ENCODE measurements at places on chromosomes 5 and 9.
A peak's percentile ranks its signal among the peaks of the same experiment; 100 is the strongest.

GRCh38 chr9:122930541-122931225 is 629 bp downstream of the ZBTB26 start:
- no peak for DNase-seq

DNA sequence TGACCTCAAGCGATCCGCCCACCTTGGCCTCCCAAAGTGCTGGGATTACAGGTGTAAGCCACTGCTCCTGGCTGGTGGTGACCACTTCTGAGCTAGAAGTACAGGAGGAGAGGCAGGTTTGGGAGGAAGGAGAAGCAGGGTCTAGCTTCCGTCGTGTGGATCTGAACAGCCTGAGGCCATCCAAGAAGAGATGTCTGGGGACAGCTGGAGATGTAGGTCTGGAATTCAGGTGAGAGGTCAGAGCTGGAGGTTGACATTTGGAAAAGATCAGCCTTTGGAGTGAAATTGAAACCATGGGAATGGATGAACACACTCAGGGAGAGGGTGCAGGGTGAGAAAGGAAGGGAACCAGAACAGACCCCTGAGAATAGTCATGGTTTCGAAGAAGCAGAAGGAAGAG is 33.2 kb upstream of the GGTA1 start:
- no peak for DNase-seq

DNA sequence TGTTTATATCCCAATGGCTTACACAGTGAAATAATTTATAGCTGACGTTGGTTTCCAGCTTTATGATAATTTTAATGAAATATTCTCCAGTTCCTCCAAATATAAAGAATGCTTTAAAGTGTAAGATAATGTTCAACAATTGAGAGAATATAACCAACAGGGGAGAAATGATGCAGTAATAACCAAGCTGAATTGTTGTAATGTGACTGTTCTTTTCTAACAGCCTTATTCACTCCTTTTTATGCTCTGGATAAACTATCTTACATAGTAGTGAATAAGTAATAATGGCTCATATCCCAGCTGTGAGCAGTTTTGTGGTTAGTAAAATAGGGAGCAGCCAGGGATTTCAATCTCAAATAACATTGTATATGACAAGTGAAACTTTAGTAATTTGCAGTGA is 2348.7 kb upstream of the ACO1 start:
- DNase-seq = no peak

DNA sequence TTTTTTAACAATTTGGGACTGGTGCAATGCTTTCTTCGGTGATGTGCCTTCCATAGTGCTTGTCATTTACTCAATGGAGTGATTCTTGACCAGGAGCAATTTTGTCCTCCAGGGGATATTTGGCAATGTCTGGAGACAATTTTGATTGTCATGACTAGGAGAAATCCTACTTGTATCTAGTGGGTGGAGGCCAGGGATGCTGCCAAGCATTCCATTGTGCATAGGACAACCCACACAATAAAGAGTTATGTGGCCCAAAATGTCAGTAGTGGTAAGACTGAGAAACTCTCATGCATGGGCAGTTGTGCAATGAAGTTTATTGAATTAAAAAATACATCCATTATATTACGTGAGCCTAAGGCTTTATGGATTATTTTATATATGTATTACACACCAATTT is 70.5 kb downstream of the FOCAD start:
- no peak for DNase-seq

- no peak for DNase-seq
Measured at GRCh38 chr9:16152276-16153101, 599.6 kb downstream of the CCDC171 start.

DNA sequence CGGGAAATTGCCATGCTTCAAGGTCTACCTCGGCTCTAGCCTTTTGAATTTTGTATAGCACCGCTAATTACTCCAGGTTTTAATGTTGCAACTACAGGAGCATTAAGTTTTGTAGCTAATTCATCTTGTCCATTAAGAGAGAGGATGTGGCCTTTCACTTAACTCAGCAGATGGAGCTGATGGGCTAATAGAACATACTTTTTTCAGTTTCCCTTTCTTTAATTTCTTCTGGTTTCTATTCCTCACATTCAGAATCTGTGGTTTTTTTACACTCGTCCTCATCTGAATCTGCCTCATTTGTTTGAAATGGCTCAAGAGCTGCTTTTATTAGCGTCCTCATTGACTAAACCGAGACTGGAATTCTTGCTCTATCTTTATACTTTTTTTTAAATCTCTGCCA is 2085.7 kb upstream of the C9orf72 start:
- no peak for DNase-seq

GRCh38 chr5:2257326-2258244 is 374.9 kb upstream of the IRX4 start:
- no peak for DNase-seq

- DNase-seq = no peak
Measured at GRCh38 chr5:42518595-42519221, 95.5 kb downstream of the GHR start.

DNA sequence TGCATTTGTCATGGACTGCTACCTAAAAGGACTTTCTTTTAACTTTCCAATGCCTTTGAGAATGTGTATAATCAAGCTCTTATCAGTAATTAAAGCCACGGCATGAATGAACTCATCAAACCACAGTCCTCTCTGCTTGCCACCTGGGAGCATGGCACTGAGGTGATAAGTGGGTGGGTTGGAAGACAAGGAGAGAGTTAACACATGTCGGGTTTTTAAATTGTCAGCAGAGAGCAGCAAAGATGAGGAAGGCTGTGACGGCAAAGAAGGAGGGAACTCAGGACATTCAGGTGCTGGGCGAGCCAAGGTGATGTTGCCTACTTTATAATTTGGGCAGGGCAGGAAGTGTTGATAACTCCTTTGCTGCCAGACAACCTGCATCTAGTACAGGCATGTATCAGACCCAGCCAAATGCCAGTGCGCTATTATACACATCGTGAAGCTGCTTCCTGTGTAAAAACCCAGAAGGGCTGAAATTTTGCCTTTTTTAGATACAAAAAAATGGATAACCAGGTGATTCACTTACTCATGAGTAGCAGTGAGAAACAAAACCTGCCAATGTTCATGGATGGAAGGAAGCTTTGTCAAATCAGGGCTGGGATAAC is 269.1 kb downstream of the KIF4B start:
- no peak for DNase-seq

DNA sequence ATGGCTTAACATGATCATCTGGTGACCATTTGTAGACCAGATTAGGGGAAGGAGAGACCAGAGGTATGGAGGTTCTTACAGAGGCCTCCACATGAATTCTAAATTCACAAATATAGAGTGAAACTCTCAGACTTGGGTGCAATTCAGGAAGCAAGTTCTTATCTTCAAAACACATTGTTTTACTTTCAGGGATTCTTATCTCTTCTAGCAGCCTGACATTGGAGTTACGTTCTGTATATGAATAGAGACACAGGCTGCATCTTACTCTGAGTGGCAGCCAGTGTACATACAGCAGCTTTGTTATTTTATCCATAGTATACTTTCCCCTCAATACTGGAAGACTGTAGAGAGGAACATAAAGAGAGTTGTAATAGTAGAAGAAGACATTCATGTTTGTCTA is 1331.7 kb upstream of the WWC1 start:
- DNase-seq = no peak

DNA sequence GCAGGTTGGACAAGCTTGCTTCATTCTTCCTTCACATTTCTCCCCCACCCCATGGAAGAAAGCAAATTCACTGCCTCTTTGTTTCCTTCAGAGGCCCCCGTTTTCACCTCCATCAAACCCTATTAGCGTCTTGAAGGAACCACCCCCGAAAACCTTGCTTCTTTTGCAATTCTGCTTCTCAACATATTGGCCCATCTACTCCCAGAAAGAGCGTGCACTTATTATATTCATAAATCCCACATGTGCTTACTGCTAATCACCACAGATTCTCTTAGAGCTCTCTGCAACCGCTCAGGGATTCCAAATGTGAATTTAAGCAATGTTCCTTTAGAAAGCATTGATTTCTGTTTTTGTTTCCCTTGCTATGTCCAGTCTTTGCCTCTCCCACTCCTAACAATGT is 1.1 kb downstream of the F2RL2 start:
- no peak for DNase-seq

GRCh38 chr9:109473329-109473728 is 24.8 kb downstream of the PTPN3 start:
- no peak for DNase-seq

- no peak for DNase-seq
Measured at GRCh38 chr5:54754420-54754819, 231.0 kb downstream of the ESM1 start.

- DNase-seq = no peak
Measured at GRCh38 chr5:37495210-37495609, 116.1 kb downstream of the WDR70 start.

DNA sequence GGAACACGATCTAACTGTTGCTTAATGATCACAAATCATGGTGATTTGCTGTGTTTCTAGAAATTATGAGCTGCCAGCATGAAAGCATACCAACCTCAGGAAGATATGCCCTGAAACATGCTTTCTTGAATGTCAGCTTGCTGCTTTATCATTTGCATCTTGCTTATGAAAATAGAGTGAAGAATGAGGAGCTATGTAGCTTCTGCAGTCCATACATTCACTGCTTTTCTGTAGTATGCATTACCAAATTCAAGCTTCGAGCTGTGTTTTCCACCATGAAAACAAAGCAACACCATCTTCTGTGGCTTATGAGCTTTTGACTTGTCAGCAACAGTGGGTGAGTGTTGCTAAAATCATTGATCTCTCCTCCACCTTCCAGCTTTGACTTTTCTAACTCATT is 16.5 kb downstream of the F2RL2 start:
- DNase-seq = no peak

DNA sequence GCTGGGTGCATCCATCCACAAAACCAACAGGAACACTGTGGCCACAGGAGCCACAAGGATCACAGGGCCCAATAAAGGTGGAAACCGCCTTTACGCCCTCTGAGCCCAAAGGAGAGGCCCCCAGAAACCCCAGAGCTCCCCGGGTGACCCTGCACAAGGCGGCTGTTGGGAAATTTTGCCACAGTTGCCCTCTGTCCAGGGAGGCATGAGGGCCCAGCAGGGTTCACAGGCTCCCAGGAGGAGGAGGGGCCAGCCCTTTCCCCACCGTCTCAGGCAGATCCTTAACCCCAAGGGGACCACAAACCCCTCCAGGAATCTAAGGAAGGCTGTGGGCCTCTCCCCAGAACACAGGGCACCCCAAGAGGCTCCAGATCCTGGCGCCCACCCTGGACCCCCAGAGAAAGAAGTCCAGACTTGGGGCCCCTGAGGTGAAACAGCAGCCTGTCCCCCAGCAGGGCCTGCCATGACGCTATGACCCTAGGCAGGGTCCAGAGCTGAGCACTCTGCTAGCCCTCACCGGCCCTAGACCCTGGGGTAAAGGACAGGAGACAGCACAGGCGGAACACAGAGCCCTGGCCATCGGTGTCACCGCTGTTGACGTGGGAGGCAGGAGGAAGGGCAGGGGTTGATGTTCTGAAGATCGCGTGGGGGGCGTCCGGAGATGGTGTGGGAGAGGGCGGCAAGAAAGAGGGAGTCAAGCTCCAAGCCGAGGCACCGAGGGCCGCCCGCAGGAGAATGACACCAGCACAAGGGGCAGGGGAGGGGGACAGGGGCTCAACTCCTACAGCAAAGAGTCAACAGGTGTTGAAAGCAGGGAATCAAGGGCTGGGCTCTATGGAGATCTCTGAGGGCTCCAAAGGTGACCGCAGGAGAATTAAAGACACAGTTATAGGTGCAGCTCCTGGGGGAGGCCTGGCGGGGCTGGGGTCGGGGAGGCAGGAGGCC is 97.5 kb downstream of the VAV2 start:
- DNase-seq = no peak

GRCh38 chr9:89743573-89744254 is 138.9 kb downstream of the GADD45G start:
- peak; percentile 10 for DNase-seq

GRCh38 chr5:3301306-3301705 is 294.3 kb upstream of the IRX1 start:
- no peak for DNase-seq

GRCh38 chr5:174118823-174119467 is 73.4 kb downstream of the NSG2 start:
- DNase-seq = no peak

- DNase-seq = no peak
Measured at GRCh38 chr9:132878695-132879456, at the start of gene SPACA9. Gene SPACA9 (plus strand): TSS chr9:132878898. CDS start chr9:132883948, 5,050 bp downstream.

- DNase-seq = no peak
Measured at GRCh38 chr5:168334695-168335094, 43.2 kb downstream of the WWC1 start.
